B cell (primary cell): ENCODE measurements at places on chromosomes 3 and 15.
A peak's percentile ranks its signal among the peaks of the same experiment; 100 is the strongest.

DNA sequence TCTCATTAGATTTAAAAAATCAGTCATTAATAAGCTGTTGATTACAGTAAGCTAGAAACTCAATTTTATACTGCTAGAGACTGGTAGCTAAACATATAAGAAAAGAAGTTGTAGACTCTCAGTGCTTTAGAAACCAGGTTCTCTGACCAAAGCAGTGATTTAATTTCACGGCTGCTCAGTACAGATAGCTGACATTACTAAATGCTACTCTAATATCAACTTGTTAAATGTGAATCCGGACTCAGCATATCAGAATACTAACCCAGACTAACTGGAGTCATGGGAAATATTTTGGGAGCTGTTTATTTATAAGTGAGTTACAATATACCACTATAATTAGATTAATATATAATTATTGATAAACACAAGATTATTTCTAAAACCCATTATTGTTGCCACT is 80.4 kb downstream of the NEDD4 start:
- no peak for DNase-seq

DNA sequence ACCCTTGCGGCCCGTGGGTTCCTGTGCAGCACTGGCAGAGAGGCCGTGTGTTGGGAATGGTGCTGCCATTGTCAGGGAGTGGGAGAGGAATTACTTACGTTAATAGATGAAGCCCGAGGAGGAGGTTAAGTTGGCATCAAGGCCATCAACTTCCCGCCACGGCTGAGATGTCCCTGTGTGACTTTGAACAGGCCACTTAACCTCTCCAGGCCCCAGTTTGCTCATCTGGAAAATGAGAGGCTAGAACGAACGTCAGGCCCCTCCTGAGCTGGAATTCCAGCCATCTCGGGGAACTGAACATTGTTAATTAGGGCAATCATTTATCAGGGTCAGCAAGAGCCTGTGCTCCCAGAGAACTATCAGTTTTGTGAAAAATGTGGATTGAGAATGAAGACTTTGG is 91.4 kb upstream of the MYZAP start:
- DNase-seq: no peak

DNA sequence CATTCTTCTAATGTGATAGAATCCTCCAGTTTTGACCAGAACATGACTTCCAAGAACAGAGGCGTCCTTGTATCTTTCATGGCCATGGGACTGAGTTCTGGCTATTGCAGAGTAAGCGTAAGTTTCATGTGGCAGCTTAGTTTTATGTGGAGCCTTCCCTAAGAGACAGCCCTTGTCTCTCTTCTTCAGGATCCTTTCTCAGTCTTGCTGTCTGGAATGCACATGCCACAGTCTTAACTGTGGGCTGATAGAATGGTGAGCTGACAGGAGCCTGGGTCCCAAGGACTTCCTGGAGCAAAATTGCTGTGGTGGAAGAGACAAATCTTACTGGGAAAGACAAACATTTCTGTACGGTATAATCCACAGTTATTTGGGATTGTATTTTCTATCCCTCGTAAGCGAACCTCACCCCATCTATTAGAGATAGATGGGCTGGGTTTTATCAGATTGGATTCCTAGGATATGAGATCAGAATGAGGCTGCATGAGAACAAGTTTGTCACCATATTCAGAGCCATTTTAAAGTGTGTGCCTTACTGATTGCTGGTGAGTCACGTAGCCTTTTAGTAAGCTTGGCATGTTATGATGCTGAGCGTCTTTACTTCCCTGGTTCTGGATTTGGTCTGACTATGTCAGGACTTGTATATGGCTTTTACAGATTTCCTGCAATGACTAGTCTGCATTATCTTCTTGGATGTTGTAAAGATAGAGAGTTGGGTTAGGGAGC is 32.8 kb downstream of the CDIN1 start:
- no peak for DNase-seq

DNA sequence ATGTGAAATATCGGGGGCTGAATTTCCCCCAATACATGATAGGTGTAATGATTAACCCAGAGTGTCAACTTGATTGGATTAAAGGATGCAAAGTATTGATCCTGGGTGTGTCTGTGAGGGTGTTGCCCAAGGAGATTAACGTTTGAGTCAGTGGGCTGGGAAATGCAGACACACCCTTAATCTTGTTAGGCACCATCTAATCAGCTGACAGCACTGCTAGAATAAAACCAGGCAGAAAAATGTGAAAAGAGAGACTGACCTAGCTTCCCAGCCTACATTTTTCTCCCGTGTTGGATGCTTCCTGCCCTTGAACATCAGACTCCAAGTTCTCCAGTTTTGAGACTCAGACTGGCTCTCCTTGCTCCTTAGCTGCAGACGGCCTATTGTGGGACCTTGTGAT is 247.8 kb downstream of the OTOL1 start:
- no peak for DNase-seq

GRCh38 chr3:188680189-188680588 is 491.6 kb upstream of the TPRG1 start:
- DNase-seq: no peak

DNA sequence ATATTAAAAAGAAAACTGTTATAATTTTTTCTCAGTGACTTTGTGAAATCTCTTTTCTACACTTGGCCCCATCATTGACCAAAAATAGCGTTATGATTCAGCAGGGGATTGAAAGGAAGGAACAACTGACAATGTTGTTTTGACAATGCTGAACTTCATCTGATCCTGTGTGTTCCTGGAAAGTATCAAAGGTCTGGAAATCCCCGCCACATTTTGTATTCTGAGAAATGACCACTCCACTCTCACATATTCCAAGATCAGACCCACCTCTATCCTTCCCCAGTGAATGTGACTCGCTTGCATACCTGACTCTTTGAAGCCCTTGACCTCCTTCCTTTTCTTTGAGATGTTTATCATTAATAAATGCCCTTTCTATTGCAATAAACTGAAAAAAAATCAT is 9.7 kb upstream of the RIOX2 start:
- DNase-seq: no peak

DNA sequence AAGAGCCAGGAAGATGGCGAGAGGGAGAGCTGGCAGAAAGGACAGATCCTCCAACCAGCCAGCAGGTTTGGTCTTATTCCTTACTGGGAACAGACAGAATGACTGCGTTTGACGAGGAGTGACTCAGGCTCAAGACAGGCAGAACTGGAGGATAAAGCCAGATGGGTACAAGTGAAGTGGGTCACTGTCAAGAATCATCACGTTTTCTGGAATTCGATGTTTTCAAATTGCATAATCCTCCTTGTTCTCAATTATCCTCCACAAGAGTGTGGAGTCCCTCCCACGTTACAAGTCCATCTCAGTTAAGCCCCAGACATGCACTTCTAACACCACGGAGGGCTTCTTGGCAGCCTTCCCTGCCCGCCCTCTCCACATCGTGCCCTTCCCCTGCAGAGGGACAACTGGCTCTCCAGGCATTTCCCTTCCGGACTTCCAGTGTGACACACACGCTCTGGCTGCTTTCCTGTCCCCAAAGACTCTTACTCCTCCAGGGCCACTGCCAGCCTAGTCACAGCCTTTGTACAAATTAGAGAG is 183.1 kb downstream of the CHST2 start:
- DNase-seq: no peak

- no peak for DNase-seq
Observed at GRCh38 chr3:86828751-86829150, 162.2 kb downstream of the VGLL3 start.

GRCh38 chr3:194620196-194620595 is 13.0 kb downstream of the TMEM44 start:
- DNase-seq: no peak

DNA sequence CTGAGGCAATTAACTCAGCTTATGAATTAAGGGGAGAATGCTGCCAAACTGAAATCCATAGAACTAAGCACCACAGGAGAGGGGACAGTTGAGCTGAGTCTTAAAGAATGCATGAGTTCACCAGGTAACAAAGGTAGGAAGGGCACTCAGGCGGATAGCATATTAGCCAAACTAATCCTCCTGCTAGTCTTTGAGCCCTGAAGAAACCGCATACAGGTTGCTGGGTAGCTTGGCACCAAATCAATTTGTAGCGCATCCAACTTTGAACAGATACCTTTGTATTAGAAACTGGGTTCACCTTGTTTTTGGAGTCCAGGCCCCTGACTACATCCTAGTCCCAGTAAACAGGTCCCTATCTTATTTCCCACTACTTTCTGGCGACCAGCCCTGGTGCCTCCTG is 93.7 kb downstream of the FRMD4B start:
- no peak for DNase-seq

DNA sequence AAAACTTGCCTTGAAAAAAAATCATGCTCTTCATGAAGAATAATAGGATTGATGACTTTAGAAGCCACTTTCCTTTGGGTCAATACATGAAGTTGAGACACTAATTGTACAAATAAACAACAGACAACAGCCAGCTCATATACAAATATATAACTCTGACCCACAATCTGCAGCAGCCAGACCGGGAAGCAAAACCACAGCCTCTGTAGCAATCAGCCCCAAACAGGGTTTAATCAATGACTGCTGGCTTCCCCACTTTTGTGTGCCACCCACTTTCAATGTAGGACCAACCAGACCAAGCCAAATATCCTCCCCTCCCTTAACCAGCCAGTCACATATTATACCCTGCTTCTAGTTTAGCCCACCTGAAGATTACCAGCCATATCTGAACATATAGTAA is 39.0 kb downstream of the IFT57 start:
- no peak for DNase-seq

DNA sequence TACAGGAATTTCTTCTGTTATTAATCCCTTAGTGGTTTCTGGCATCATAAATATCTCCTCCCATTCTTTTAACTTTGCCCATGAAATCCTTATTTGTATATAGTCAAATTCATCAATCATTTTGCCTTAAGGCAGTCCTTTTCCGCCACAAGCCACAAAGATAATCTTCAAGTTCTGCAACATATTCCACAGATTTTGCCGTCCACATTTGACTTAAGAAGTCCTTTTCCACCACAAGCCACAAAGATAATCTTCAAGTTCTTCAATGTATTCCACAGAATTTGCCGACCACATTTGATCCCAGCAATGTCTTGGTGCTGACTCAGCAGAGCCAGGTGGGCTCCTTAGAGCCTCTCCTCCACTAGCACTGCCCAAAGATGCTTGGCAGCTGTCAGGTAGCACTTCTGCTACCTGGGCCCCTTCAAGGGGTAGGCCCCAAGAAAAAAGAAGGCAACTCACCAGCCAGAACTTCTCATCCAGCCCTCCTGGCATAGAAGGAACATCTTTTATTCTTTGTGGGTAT is 35.0 kb downstream of the SEC22C start:
- DNase-seq: peak; percentile 26

DNA sequence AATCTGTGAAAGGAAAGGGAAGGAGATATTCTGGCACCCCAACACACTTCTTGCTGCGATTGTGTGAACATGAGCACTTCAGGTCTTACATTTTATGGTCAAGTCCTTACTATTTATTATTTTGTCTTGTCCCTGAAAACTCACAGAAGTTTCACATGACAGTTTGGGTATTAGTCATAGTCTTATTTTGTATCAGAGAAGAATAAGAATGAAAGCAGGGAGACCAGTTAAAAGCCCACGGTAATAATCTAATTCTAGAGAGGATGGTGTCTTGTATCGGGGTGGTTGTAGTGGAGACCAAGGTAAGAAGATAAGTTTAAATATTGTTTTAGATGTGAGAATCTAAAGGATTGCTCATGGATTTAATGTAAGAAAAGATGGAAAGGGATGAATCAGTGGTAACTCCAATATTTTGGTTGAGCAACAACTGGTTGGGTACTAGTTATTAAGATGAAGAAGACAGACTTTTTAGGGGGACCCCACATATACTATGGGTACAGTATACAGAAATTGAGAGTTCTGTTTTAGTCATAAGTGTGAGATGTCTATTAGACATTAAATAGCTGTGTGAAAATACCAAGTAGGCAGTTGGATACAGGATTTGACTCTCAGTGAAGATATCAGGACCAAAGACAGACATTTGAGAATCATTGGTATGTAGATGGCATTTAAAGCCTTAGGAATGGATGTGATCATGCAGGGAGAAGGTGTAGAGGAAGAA is 227.6 kb downstream of the MFSD1 start:
- DNase-seq: no peak

DNA sequence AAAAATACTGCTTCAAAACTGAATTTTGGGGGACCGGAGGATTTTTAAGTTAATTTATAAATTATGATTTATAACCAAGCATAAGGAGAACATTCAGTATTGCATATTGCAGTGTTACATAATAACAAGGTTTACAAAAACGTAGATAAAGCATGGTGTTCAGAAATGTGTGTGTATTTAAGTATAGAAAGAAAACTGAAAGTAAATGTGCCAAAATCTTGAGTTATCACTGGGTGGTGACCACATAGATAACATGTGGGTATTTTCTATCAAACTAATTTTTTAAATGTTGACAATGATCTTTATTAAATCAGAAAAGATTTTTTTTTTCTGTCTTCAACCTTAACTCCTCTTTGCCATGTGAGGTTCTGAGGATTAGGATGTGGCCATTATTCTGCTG is 32.6 kb downstream of the EIF2AK4 start:
- DNase-seq: no peak

DNA sequence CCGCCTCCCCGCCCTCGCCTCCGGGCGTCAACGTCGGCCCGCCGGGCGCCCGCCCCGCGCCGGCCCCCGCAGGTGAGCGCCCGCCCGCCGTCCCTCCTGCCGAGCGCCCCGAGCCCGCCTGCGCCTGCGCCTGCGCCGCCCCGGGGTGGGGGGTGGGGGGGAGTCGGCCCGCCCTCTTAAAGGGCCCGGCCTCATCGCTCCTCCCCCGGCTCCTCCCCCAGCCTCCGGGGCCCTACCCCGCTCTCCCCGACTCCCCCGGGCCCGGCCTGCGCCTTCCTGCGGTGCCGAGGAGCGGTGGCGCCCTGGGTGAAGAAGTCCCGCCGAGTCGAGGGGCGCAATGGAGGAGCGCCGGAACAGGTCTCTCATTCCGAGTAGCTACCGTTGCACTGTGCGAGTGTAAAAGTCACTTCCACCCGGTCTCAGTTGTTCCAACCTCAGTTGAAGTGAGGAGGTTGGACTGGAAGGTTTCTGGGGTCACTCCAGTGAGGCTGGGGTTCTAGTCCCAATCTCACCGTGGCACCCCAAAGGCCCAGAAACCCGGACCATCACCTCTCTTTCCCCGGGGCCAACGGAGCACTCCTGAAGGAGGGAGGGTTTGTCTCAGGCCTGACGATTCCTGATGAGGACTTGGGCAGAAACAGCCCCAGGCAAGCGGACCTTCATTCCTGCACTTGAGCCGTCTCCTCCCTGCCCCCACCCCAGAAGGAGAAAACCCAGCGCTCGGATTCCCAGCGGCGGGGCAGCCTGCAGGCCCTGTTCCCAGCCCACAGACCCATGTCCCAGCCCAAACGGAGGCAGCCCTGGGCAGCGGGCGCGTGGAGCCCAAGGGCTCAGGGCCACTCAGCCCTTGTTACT is 1.5 kb upstream of the TNK2 start:
- peak; percentile 94 for DNase-seq

GRCh38 chr15:98786717-98787116 is 138.4 kb downstream of the IGF1R start:
- no peak for DNase-seq

DNA sequence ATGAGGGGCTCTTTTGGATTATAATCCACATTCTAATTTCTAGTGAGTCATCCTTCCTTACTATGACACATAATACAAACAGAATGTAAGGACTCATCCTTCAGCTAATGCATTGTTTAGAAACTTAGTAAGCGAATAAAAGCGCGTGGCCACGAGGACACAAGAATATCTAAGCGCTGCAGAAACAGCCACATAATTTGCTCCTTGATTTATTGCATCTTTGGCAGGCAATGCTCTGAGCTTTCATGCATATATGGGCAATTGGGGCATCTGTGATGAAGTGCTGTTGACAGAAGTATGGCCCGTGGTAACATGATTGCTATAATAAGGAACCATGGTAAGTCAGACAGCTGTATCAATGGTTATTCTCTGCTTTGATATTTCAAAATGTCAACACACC is 191.3 kb upstream of the ZNF385D start:
- no peak for DNase-seq
